Left forelimb (tissue), 1 donor: ENCODE measurements at places on chromosomes 12 and 14.

DNA sequence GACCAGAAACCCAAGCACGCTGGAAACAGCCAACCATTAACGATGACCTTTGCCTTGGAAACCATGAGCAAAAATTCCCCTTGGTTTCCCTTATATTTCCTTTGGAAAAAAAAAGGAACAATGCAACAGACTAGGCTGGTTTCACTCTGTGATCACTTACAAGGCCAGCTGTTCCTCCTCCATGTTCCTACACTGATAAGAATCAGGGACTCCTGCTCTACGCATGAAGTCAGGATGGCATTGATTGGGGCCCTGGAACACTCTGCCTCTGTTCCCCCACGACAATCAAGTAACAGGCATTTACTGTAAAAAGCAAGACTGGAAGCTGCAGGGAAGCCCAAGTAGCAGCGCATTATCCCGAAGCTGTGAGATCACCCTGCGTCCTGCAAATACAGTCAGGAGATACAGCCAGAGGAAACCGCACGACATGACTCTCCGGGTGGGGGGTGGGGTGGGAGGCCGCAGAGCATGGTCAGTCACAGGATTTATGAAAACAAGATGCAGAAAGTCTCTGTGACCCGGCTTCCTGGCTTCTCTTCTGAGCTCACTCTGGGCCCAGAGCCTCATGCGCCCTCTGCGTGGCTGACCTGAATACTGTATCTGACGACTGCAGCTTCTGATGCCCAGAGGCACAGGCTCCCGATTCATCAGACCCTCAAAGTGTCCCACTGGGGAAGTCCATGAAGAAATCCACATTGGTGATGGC is 31.1 kb downstream of the SSH1 start:
- DNase-seq: no peak

GRCh38 chr12:75481013-75481705 is 604 bp downstream of the GLIPR1 start:
- no peak for DNase-seq

DNA sequence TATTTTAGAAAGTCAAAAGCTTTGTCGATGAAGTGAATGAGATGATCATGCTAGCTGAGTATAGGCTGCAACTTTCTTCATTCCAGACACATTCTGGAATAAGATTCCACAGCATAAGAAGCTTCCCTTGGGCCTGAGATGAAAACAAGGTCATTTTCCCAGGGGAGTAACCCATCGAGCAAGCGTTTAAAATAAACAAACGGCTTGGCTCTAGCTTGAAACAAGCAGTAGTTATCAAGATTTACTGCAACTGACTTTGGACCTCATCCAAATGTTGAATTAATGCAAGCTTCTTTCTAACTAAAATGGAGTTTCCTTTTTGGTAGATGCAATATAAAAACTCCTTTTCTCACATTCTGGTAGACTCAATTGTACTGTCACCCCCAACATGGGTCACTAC is 23.0 kb downstream of the KCNJ8 start:
- no peak for DNase-seq

DNA sequence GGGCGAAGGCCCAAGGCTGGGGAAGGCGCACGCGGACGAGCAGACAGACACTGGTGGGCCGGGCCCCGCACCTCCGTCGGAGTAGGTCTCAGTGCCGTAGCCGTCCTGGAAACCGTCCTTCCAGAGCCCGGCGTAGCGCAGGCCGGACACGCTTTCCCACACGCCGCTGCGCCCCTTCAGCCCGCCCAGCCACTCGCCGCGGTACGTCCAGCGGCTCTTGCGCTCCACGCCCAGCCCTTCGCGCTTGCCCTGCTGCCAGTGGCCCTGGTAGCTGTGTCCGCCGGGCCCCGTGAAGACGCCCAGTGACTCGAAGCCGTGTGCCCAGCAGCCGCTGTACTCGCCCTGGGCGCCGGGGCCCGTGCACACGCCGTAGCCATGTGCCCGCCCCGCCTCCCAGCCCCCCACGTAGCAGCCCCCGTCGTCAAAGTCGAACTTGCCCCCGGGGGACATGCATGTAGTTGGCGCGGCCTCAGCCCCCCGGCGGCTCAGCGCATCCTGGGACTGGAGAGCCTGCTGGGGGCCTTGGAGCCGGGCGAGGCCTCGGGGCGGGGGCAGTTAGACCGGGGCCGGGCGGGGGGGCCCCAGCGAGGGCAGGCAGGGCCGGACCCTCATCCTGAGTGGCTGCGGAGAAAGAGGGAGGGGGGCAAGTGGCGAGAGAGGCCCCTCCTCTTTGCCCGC is 1.4 kb downstream of the JPH4 start:
- DNase-seq: no peak

GRCh38 chr12:57899010-57899662 is 42.2 kb upstream of the ATP23 start:
- DNase-seq: no peak

- DNase-seq: peak; percentile 92
These were observed 33.5 kb downstream of the FMNL3 start for GRCh38 chr12:49673446-49674317.

GRCh38 chr12:42124764-42125387 is 19.8 kb downstream of the GXYLT1 start:
- no peak for DNase-seq

- no peak for DNase-seq
These were observed 60.9 kb upstream of the PSMA6 start for GRCh38 chr14:35231207-35231760.

- DNase-seq: no peak
These were observed 46.9 kb downstream of the KLHL28 start for GRCh38 chr14:44914849-44915248.

- DNase-seq: no peak
These were observed 337.6 kb upstream of the CLEC14A start for GRCh38 chr14:38593476-38593875.

DNA sequence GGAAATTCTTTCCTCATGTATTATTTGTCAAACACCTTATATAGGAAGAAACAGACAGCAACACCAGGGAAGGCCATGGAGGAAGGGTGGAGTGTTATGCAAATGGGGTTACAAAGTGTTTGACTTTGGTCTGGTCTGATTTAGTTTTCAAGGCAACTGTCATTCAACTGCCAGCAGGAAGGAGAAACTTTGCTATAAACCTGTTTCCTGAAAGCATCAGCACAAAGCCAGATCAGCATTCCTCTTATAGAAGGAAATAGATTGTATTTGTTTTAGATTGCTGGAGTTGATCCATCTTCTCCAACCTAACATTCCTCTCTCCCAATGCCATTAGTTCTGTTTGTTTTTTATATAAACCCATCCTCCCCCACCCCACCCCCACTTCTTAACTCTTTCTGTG is 65.7 kb downstream of the STAB2 start:
- no peak for DNase-seq

DNA sequence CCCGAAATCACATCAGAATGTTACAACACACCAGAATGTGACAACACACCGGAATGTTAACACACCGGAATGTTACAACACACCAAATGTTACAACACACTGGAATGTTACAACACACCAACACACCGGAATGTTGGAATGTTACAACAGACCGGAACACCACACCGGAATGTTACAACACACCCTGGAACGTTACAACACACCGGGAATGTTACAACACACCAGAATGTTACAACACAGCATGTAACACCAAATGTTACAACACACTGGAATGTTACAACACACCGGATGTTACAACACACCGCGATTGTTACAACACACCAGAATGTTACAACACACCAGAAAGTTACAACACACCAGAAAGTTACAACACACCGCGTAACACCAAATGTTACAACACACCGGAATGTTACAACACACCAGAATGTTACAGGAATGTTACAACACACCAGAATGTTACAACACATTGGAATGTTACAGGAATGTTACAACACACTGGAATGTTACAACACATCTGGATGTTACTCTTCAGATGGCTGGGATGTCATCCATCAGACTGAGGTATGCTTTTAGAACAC is 21.1 kb downstream of the CHFR start:
- DNase-seq: no peak

DNA sequence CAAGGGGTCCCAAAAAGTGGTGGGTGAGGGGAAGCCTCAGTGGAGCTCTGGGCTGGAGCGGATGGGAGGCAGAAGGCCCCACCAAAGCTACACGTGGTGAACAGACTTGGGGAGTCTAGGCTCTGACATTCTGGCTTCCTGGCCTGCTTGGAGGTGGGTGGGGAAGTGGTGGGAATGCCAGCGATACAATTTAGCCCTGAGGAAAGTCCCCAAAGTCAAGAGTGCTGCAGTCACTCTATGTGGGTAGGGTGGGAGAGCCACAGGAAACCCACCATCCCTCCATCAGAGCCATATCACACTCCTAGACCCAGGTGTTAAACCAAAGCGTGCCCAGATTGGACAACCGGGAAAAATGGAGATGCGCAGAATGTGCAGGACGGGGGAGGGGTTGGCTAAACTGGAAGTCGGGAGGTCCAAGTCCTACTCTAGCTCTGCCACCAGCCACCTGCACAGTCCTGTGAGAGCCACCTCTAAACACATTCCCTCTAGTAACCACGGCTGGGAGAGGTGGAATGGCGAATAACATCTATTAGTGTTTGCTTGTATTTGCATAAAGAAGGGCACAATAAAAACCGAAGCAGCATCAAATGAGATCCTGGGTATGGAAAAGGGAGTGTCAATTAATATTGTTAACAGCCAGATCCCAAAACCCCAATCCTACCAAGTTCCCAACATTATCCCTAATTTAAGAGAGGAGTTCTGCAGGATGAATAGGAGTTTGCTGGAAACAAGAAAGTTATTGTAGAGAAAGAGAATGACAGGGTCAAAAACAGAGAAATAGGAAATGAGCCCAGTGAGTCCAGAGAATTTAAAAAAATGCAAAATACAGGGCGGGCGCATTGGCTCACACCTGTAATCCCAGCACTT is 14.0 kb upstream of the CD9 start:
- DNase-seq: no peak

- no peak for DNase-seq
These were observed 332.5 kb downstream of the CCER1 start for GRCh38 chr12:90622431-90622830.

- DNase-seq: peak; percentile 93
These were observed at the start of gene LRP1 for GRCh38 chr12:57127726-57128518. LRP1 (plus strand) TSS chr12:57128483; CDS start chr12:57128965, 482 bp downstream.

DNA sequence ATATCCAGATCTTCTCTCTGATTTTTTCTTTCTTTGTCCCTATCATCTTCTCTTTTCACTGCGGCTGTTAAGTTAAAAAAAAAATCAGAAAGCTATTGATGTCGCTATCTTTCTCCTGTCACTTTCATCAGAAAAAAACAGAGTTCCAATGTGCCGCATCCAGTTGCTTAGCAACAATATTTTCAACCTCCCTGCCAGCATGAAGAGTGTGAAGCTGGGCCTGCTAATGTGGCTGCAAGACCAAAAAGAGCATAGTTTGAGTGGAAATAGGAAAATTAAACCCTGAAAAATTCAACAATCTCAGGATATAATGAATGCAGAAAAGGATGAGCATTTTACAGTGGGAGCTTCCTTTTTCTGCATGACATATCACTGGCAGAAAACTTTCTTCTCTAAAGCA is 1025.4 kb upstream of the LRFN5 start:
- DNase-seq: no peak

- no peak for DNase-seq
These were observed 15.0 kb downstream of the TMBIM4 start for GRCh38 chr12:66154776-66155175.

DNA sequence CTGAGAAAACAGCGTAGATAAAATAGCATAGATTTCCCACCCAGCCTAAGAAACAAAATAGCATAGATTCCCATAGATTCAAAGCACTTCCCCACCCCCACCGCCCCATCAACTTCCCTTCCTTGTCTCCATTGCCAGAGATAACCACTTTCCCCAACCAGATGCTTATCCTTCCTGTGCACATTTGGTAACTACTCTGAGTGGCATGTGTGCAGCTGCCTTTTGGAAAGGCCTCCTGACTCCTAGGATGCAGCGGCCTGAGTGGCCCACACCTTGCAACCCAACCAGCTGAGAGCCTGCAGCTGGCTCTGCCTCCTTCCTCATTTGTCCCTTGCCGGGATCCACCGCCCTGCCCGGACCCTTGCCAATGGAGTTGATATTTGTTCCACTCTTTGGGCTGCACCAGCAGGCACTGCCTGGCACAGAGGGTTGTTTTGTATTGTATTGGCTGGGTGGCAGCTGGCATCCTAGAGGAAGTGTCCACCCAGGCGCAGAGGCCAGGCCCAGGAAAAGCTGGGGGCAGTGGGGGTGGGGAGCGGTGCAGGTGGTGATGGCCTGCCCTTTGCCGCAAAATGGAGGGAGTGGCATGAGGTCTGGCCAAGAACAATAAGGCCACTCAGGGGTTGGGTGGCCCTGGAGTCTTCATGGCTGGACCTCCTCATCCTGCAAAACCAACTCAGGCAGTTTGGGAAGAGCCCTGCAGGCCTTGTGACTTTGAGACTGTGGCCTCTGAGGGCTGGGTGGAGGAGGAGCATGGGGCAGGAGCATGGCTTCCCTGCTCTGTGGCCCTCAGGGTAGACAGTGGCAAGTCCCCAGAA is 4.9 kb downstream of the SLC48A1 start:
- no peak for DNase-seq

- DNase-seq: no peak
These were observed 15.8 kb downstream of the VDR start for GRCh38 chr12:47889040-47889439.

- DNase-seq: no peak
These were observed 11.7 kb upstream of the ITGB7 start for GRCh38 chr12:53218551-53219291.

DNA sequence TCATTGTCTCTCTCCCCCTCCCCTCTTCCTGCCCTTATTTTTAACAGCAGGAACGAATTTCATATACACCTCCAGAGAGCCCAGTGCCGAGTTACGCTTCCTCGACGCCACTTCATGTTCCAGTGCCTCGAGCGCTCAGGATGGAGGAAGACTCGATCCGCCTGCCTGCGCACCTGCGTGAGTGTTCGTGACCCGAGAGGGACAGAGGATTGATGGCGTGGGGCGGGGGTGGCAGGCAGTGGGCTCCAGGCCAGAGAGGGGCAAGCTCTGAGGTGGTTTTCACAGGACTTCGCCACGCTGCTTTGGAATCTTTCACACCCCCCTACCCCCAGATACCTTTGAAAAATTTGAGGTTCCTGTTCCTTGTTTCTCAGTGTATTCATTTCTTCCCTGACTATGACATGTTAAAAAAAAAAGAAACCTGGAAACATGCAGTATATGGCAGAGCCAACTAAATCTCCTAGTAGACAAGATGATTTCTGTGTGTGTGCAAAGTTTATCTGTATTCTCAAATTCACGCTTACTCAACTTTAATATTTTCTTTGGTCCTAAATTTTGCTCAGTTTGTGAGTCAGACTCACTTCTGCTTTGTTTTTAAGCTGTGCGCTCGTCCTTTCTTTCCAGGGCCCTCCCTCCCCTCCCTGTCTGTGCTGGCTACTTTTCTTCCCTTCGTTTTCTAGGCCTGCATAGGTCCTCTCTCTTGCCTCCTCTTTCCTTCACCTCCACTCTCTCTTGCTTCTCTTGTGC is 103.1 kb downstream of the ETV6 start:
- no peak for DNase-seq

DNA sequence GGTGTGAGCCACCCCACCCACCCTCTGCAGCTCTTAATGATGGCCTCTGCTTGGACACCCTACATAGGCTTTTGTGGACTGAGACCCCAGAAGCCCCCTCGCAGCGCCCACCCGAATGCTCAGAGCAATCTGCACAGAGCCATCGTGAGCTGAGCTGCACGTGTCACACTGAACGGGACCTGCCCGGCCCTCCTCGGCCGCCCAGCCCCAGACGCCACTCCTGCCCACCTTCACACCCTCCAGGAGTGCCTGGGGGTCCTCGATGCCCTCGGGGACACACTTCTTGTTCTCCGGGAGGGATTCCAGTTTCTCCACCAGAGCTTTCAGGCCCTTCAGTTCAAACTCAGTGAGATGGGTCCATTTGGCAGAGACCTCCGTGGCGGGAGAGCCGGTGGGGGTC is 71.5 kb downstream of the KDM2B start:
- DNase-seq: no peak
